HFFc6 (cell line): ENCODE measurements at places on chromosomes 6 and 20. TPM values are rescaled to one million over a fixed set of nuclear protein-coding genes. Genes with fewer than 3 reads are reported as not detected.
A peak's percentile ranks its signal among the peaks of the same experiment; 100 is the strongest.

Gene NUS1
- total RNA-seq, result 47.5 to 49.0 TPM (median 48.5 TPM) in 3 replicates

Gene CDSN
- not detected in 2 replicates for total RNA-seq

Gene B3GAT2
- 0.05 TPM in 1 of 3 replicates, not detected in the others for total RNA-seq

Gene TM9SF4
- 57.7 to 63.0 TPM (median 61.1 TPM) in 3 replicates for total RNA-seq

GRCh38 chr6:155647354-155647753 is 191.7 kb upstream of the NOX3 start:
- peak overlapping the region; percentile 42 for H3K27ac ChIP-seq
- peaks cover 5% of the 10 kb centered on the region; the same call in 1 of the 2 replicates for H3K36me3 ChIP-seq
- H3K27me3 ChIP-seq, result no peaks in the 10 kb centered on the region
- no peak for DNase-seq
- H3K4me1 ChIP-seq, result peaks cover 41% of the 10 kb centered on the region

GRCh38 chr6:42099340-42100028 is 42.9 kb downstream of the C6orf132 start:
- H3K27me3 ChIP-seq, result peaks cover 4% of the 10 kb centered on the region; the same call in 1 of the 2 replicates
- H3K4me3 ChIP-seq, result peak overlapping the region; percentile 33
- peak overlapping the region; percentile 91 for H3K27ac ChIP-seq
- DNase-seq, result peak; percentile 26
- no peaks in the 10 kb centered on the region; the same call in 1 of the 2 replicates for H3K36me3 ChIP-seq

GRCh38 chr20:38536310-38536709 is 44.7 kb upstream of the ADIG start:
- H3K36me3 ChIP-seq, result peaks cover 36% of the 10 kb centered on the region
- peak overlapping the region; percentile 72 for H3K27ac ChIP-seq
- peaks cover 22% of the 10 kb centered on the region for H3K4me1 ChIP-seq
- no peak overlapping the region for H3K4me3 ChIP-seq

DNA sequence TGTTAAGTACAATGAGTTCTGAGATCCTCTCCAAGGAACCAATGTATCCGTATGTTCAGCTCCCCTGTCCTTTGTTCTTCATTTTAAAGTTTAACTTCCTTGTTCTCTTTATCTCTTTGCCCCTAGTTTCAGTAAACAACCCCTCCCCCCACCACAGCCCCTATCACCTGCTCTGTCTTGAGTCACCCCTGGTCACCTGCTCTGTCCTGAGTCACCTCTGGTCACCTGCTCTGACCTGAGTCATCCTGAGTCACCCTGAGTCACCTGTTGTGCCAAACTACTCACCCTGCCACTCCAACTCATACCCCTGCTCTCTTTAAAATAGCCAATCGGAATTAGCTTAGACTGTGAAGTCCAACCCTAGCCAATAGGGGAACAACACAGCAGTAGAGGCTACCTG is 288.7 kb upstream of the CDYL start:
- DNase-seq, result no peak
- H3K27me3 ChIP-seq, result peaks cover 1% of the 10 kb centered on the region; the same call in 1 of the 2 replicates
- peaks cover 15% of the 10 kb centered on the region for H3K4me1 ChIP-seq
- no peak overlapping the region for H3K4me3 ChIP-seq
- peaks cover 24% of the 10 kb centered on the region for H3K36me3 ChIP-seq

- no peak for DNase-seq
- no peak overlapping the region for H3K4me3 ChIP-seq
- H3K36me3 ChIP-seq, result no peaks in the 10 kb centered on the region
Observed at GRCh38 chr6:163198396-163198795, 216.1 kb upstream of the QKI start.

DNA sequence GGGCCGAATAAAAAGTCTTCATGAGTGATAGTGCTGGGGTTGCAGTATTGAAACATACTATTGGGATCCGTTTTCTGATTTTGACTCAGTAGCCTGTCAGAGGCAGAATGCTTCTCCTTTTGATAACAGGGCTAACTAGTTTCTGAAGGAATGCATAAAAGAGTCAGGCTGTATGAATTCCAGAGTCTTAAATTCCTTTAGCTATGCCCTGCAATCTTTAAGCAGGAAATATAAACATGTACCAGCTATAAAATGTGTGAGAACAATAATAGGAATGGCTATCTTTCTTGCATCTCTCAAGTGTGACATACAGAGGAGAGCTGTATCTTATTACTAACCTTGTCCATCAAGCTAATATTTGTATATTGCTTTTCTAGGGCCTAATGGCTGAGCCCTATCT is 917.1 kb downstream of the KIF16B start:
- peaks cover 63% of the 10 kb centered on the region for H3K4me1 ChIP-seq
- no peaks in the 10 kb centered on the region; the same call in 1 of the 2 replicates for H3K27me3 ChIP-seq
- peak; percentile 26 for DNase-seq
- H3K36me3 ChIP-seq, result no peaks in the 10 kb centered on the region
- peak overlapping the region; percentile 35 for H3K4me3 ChIP-seq
- H3K27ac ChIP-seq, result peak overlapping the region; percentile 20

DNA sequence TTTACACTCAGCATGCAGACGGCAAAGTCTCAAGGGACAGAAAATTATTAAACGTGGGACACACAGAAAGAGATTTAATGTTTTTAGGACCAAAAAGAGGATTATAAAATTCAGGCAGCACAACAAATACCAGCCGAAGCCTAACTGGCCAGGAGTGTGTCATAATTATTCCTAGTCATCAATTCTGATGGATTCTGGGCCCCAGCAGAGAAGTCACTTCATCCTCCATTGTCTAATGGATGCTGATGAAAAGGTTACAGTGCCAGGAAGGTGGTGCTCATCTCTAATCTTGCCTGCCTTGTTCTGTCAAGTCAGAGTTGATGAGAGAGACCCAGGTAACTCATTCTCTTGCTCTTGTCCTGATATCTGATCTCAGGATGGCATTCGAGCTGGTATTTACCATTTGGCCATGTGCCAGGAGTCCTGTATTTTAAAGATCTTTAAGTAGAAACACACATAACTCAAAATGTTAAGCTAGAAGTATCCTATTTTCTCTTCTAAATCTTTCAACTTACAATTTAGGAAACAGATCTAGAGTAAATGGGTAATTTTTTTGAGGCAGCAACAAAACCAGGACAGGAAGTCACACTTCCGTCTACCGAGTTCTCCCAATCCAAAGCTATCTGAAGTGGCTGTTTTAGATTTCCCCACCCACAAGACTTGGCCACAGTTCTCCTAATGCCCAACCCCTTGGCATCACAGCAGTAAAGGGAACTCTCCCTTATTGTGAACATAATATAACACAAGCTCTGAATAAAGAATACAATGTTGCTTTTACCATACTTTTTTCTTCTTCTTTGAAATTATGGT is 50.0 kb downstream of the ADAT2 start:
- peaks cover 23% of the 10 kb centered on the region for H3K27me3 ChIP-seq
- H3K4me3 ChIP-seq, result no peak overlapping the region
- no peak overlapping the region for H3K27ac ChIP-seq
- DNase-seq, result no peak

DNA sequence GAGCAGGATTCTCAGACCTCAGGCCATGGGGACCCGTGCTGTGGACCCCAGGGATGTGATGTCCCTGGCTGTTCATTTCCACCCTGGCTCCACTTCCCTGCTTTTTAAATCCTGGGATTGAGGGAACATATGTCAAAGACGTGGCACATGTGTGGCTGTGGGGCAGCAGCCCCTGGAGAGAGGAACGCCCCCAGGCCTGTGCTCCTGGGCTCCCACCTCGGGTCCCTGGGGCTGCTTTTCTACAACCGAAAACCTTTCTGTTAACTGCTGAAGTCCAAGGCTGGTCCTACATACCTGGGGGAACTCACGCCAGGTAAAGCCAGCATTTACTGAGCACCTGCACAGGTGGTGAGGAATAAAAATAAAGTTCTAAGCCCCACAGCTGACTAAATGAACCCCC is 102.3 kb upstream of the FRMD1 start:
- no peak overlapping the region for H3K4me3 ChIP-seq
- H3K4me1 ChIP-seq, result no peaks in the 10 kb centered on the region

Gene DLK2
- total RNA-seq, result 1.8 to 2.6 TPM (median 2.4 TPM) in 3 replicates

Gene BMP5
- total RNA-seq, result not detected in 3 replicates

Gene CDYL
- total RNA-seq, result 31.3 to 36.3 TPM (median 35.1 TPM) in 3 replicates

DNA sequence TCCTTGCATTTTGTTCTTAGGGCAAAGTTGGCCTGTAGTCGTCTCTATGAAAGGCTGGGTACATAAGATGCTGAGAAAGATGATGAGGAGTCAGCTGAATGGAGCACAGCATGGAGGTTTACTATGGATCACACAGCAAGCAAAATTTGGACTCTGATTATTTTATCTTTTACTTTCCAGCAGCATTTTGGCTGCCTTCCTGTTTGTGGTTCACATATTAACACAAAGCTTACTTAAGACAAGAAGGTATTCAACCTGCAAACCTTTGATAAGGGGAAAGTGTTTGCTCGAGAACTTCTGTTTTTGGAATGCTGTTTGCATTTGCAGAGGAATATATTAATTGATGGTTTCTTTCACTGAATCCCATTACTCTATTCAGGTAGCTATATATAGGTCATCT is 103.1 kb upstream of the ENPP5 start:
- no peak for DNase-seq
- no peak overlapping the region for H3K27ac ChIP-seq
- H3K27me3 ChIP-seq, result no peaks in the 10 kb centered on the region

- H3K27ac ChIP-seq, result no peak overlapping the region
- no peaks in the 10 kb centered on the region for H3K27me3 ChIP-seq
- H3K4me1 ChIP-seq, result peaks cover 28% of the 10 kb centered on the region
- H3K36me3 ChIP-seq, result no peaks in the 10 kb centered on the region
Observed at GRCh38 chr6:140105857-140106256, 731.4 kb upstream of the CITED2 start.

DNA sequence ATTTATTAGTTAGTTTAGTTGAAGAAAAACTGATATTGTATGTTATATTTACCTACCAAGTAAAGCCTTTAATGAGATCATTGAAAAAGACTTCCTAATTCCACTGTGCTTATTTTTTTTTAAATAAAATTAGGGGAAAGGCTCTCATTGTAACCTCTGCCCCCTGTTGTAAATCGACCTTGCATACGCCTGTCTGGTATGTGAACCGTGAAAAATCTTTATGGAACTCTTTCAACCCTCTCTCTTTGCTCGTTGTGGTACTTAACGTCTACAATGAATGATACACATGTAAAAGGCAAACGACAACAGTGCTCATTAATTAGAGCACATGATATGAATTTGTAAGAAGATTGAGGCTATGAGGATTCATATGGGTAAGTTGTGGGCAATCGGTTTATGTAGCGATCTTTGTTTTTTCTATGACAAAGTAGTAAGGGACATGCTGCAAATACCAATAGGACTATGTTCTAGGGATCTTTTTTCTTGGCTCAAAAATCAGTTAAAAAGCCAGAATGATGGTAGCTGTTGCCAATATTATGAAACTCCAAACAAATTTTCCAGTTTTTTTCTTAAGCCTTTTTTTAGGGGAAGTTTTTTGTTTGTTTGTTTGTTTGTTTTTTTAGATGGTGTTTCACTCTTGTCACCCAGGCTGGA is 119.0 kb upstream of the MCHR2 start:
- peaks cover 15% of the 10 kb centered on the region for H3K4me1 ChIP-seq
- no peak overlapping the region for H3K27ac ChIP-seq
- H3K4me3 ChIP-seq, result no peak overlapping the region

Gene IPCEF1
- 0.31 TPM in 1 of 3 replicates, not detected in the others for total RNA-seq

DNA sequence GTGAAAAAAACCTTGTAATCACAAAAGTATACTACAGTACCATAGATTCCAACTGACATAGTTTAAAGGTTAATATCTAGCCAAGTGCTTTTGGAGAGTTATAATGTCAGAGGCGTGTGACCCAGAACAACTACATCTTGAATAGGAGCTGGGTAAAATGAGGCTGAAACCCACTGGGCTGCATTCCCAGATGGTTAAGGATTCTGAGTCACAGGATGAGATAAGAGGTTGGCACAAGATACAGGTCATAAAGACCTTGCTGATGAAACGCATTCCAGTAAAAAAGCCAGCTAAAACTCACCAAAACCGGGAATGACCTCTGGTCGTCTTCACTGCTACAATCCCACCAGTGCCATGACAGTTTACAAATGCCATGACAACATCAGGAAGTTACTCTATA is 22.4 kb upstream of the KIAA0408 start:
- peak overlapping the region; percentile 75 for H3K27ac ChIP-seq
- no peaks in the 10 kb centered on the region; the same call in 1 of the 2 replicates for H3K27me3 ChIP-seq
- peak overlapping the region; percentile 2; the same call in 1 of the 2 replicates for H3K4me3 ChIP-seq
- DNase-seq, result peak; percentile 71
- peaks cover 48% of the 10 kb centered on the region for H3K4me1 ChIP-seq

GRCh38 chr6:111002350-111002749 is 20.5 kb downstream of the RPF2 start:
- DNase-seq, result no peak
- H3K4me1 ChIP-seq, result peaks cover 7% of the 10 kb centered on the region; the same call in 1 of the 2 replicates
- H3K27ac ChIP-seq, result no peak overlapping the region
- peaks cover 20% of the 10 kb centered on the region for H3K36me3 ChIP-seq
- no peak overlapping the region for H3K4me3 ChIP-seq

DNA sequence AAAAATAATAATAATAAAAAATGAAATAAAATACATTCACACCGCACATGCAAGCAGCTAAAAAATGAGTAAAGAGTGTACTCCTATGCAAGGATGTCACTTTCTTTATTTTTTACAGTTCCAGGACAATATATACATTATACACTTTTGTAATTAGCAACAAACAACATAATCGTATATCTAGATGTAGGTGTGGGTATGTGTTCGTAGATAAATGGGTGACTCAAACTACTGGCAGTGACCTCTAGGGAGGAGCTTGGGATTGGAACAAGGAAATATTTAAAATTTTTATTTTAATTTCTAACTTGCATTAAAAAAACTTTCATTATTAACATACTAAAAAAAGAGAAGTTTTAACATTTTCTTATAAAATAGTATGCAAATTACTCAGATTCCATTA is 86.1 kb upstream of the MYLIP start:
- H3K27me3 ChIP-seq, result no peaks in the 10 kb centered on the region
- H3K4me1 ChIP-seq, result no peaks in the 10 kb centered on the region
- no peak overlapping the region for H3K27ac ChIP-seq
- H3K4me3 ChIP-seq, result no peak overlapping the region

Gene PDE7B
- 0.75 to 4.8 TPM (median 1.1 TPM) in 3 replicates for total RNA-seq
